AML-193 (cell line): ENCODE measurements at places on chromosomes 4 and X.

DNA sequence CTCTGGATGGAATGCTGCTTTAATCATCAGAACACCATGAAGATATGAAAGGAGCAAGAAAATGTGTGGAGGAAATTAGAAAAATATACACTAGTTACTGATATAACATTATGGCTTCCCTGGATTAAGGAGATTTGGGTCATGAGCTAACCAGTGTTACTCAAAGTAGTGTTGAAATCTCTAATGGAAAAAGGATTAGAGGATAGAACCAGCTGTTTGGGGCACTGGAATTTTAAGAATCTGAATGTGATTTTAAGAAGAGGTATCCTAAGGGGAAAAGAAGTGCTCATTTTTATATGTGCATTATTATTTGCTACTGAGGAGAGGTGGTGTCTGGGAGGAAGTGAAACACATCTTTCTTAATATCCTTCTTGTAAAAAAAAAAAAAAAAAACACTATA lies 164.1 kb upstream of the PPARGC1A start:
- DNase-seq, result no peak

DNA sequence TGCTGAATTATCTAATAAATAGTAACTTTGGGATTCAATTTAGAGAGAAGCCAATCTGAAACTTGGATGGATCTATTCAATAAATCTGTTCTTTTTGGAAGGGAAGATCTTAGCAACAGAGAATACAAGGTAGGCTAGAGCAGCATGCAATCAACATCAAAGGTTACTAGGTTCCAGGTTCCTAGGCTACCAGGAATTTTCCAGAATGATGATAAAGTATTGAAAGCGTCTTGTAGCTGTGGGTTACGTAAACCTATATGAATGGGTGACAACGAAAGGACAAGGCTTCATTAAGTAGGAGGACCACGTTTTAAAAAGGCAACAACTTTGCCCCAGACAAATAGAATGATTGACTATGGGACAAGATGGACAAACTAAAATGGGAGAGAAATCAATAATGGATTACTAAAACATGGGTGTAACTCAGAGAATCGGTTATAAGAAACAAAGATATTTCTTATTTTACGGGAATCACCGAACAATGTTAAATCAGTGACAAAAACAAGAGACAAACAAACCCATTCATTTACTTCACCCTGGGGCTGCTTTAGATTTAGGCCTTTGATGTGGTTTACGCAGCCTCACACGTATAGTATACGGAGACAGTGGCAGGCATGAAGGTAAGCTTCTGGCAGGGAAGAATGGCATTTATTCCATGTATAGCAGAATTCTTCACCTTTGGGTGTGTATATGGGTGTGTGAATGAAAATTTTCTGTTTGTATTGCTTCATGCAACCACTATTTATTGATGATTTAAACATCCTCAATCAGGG lies 732.6 kb upstream of the PABPC4L start:
- DNase-seq, result no peak

DNA sequence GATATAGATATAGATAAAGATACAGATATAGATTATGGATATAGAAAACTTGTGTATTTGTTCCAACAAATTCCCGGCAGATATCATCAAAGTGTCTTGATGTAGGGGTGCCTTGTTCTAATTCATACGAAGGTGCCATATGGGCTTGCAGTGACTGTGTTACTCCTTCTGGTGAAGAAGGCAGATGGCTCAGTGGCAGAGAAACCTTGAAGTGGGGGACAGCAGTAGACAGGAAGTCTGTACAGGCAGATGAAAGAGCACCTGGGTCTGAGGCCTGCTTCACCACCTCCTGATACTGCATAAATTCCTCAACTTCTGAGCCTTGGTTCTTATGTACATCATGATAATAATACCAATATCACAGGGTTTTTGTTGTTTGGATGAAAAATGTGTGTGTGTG lies 179.5 kb upstream of the GATB start:
- no peak for DNase-seq

DNA sequence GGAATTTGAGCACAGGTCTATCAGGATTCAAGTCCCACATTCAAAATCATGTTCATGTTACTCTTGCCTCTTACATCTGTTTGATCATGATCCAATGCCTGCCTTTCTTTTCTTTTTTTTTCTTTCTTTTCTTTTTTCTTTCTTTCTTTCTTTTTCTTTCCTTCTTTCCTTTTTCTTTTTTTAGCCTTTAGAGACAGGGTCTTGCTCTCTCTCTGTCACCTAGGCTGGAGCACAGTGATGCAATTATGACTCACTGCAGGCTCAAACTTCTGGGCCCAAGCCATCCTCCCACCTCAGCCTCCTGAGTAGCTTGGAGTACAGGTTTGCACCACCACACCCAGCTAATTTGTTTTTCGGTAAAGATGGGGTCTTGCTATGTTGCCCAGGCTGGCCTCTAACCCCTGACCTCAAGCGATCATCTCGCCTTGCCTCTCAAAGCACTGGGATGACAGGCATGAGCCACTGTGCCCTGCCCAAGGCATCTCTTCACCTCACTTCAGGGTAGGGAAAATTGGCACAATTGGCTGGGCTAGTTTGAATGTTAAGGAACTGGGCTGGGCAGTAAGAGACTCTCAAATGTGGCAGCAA lies 359.2 kb downstream of the FBXW7 start:
- DNase-seq, result no peak

- peak; percentile 7 for DNase-seq
Measured at GRCh38 chr4:137861682-137862081, 329.4 kb upstream of the PCDH18 start.

DNA sequence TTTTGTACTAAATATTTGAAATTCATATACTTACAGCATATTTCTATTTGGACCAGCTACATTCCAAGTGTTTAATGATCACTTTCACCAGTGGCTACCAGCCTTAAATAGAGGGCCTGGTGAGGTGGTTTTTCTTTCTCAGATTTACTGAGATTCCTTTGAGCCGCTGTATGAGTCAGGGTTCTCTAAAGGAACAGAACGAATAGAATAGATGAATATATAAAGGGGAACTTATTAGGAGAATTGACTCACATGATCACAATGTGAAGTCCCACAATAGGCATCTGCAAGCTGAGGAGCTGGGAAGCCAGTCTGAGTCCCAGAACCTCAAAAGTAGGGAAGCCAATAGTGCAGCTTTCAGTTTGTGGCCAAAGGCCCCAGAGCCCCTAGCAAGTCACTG lies 146.2 kb upstream of the TLL1 start:
- no peak for DNase-seq

DNA sequence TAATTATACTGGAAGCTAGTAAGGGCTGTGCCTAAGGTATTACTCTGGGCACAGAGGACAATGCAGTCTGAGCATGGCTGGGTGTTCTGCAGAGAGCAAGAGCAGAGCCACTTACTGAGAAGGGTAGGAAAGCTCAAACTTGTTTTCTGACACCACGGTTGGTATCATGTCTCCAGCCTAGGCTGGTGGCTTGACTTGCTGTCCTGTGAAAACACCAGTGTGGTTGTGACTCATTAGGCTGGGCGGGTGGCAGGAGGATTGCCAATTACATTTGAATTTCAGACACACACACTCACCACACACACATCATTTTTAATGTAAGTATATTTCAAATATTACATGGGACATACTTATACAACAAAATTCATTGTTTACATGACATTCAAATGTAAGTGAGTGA lies 19.7 kb upstream of the MTM1 start:
- no peak for DNase-seq
